NCI-H1417 (cell line): ENCODE measurements at places on chromosomes 7 and 10.

- DNase-seq: no peak
Measured at GRCh38 chr7:53657586-53657985, 622.2 kb downstream of the POM121L12 start.

DNA sequence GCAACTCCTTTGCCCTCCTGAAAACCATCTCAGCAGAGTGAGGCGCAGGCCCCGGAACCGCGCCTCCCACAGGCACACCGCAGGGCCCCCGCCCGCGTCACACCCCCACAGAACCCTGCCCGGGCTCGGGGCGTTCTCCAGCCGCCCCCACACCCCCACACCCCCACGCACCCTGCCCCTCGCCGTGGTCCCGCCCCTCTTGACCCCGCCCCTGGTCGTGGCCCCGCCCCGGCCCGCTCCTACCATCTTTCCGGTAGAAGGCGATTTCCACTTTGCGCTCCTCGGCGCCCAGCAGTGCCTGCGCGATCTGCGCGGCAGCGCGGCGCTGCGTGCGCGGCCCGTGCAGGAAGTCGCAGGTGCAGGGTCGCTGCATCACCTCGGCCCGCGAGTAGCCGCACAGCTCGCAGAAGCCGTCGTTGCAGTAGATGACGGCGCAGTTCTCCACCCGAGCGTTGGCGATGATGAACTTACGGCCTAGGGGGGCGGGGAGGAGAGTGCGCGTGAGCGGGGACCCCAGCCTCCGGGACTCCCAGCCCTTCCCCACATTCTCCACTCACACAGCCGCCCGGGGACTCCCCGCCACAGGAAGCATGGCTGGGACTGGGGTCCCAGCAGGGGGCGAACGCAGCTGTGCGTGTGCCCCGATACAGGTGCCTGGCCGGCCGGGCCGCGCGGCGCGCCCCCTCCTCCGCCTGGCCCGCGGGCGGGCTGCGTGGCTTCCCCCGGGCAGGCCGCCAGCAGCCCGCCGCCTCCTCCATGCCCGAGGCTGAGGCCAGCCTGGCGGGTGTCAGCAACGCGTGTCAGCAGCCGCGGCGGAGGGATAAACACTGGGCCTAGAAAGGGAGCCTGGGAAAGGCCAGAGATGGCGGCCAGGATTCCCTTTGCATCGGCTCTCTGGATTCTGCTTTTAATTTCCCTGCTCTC is 3.4 kb downstream of the KCNH2 start:
- peak; percentile 92 for DNase-seq

DNA sequence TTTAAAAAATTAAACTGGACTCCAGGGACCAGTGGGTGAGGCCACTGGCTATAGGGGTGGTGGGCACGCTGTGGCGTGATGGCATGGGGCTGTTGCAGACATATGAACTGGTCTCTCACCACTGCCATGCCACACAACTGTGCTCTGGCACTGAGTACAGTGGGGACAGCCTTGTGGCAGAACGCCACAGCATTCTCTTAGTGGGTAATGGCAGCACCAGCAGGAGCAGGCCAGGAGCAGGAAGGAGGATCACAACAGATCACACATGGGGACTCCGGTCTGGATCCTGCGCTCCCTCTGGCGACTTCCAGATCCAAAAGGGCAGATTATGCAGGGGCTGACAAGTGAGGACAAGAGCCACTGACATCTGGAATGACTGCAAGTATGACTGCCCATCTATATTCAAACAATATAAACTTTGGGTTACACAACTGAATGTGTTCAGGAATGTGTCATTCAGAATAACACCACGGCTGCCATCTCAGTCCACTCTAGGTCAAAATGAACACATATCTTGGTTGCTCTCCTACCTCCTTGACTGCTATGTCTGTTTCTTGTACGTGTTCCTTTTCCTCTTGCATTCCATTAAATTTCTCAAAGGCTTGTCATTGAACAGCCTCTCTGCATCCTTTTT is 176.0 kb downstream of the KMT2E start:
- DNase-seq: no peak

DNA sequence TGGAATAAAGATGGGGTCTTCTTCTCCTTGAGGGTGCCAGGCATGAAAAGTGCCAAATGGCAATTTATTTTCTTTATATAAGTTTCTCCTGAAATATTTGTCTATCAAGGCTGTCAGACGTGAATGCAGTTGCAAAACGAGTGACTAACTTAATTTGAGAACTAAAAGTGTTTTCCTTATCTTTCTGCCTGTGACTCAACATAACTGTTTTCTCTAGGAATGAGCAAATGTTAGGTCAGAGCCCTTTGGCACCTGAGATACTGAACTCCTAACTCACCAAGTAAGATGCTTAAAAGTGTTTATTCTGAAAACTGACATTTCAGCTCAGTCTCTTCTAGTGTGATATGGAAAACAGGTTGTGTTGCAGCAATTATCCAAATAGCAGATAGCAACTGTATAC is 197.0 kb downstream of the STK31 start:
- DNase-seq: no peak

- no peak for DNase-seq
Measured at GRCh38 chr10:42488416-42488815, 150.0 kb downstream of the ZNF33B start.

GRCh38 chr7:26397796-26398426 is 106.2 kb downstream of the SNX10 start:
- peak; percentile 95 for DNase-seq

- peak; percentile 81 for DNase-seq
Measured at GRCh38 chr7:26857506-26858240, 6.7 kb downstream of the SKAP2 start.

DNA sequence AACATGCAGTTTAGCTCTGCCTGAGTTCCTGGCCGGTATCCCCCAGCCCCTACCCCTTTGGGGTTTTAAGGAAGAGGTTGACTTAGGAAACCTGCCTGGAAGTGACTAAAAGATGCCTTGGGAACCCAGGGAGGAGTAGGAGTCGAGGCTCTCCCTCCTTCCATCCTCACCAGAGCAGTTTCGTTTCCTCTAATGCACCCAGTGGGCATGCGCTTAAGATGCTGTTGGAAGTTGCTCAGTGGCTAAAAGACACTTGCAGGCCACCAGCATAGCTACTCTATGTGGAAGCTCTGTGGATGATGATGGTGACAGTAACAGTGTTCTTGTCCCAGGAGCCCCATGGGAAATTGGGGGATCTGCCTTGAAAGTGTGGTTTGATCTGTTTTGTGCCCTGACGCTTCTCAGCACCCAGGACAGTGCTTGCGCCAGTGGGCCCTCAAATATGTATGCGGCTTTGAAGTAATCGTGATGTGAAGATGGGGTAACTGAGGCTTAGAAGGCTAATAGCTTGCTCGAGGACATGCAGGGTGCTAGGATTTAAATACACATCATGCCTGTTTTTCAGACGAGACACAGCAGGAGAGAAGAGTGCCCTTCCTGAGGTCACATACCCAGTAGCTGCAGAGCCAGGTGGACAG is 32.0 kb downstream of the TBATA start:
- DNase-seq: no peak

GRCh38 chr7:43076606-43077005 is 35.8 kb upstream of the HECW1 start:
- no peak for DNase-seq

GRCh38 chr7:124780056-124780455 is 14.5 kb upstream of the GPR37 start:
- DNase-seq: no peak

- DNase-seq: no peak
Measured at GRCh38 chr10:60283397-60283796, 106.3 kb downstream of the ANK3 start.

GRCh38 chr10:104353325-104354048 is at the start of gene CFAP58:
TSS of gene CFAP58 (plus strand) at chr10:104353833. CDS start at chr10:104353898, 65 bp downstream.
- peak; percentile 90 for DNase-seq

DNA sequence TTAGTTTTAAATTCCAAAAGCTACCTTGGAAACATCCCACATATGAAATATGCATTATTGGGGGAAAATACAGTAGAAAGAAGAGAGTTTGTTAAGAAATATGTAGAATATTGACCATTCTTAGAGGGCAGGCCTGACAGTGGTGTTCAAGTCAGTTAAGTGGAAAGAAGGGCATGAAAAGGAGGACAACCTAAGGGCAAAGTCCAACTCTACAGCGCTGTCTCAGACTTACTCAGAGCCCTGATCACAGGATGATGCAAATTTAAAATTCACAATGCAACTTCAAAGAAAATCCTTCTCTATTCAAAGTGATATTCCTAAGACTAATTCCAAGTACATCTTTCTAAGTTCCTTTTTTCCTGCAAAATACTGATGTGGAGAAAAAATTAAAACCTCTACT is 139.1 kb upstream of the LRRTM3 start:
- no peak for DNase-seq

DNA sequence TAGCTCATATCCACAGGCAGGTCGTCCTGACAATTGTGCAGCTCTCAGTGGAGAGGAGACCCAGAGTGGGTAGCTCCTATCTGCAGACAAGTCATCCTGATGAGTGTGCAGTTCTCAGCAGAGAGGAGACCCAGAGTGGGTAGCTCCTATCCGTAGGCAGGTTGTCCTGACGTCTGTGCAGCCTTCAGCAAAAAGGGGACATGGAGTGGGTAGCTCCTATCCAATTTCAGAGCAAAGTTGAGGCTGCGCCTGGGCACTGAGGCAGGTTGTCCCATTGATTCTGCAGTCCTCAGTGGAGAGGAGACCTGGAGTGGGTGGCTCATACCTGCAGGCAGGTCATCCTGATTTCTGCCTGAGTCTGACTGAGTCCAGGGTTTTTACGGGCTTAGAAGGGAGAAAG is 111.8 kb downstream of the HPSE2 start:
- DNase-seq: no peak

DNA sequence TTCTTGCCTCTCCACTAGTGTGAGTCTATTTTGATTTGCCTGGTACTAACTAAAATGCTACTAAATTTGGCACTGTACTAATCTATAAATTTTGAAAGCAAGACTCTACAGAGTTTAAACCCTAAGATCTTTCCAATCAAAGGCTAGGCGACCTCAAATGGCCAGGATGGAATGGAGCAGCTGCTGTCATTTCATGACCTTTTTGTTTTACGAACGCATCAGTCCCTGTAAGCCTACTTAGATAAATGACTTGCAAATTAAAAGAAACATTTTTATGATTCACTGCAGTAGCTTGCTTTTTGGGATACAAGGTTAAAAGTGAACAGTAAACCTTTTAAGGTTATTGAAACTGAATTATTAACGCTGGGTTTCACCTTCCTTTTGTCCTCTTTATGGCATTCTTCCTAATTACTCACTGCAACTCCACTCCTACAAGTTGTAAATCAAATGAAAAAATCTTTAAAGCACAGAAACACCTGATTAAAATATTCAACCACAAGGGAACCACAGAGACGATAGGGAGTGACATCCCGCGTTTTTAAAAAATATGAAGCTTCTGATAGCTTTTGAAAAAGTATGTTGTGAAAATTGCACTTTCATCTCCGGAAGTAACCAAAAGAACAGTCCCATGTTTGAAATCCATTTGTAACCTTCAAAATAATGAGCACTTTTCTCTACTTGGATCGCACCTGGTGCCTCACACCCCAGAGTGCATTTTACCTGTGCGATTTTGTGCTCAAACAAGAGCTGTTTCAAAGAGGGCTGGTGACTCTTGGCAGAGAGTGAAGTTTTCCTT is 595.1 kb downstream of the PARD3 start:
- DNase-seq: peak; percentile 43

- DNase-seq: no peak
Measured at GRCh38 chr10:132390170-132390920, 6.7 kb upstream of the PWWP2B start.

DNA sequence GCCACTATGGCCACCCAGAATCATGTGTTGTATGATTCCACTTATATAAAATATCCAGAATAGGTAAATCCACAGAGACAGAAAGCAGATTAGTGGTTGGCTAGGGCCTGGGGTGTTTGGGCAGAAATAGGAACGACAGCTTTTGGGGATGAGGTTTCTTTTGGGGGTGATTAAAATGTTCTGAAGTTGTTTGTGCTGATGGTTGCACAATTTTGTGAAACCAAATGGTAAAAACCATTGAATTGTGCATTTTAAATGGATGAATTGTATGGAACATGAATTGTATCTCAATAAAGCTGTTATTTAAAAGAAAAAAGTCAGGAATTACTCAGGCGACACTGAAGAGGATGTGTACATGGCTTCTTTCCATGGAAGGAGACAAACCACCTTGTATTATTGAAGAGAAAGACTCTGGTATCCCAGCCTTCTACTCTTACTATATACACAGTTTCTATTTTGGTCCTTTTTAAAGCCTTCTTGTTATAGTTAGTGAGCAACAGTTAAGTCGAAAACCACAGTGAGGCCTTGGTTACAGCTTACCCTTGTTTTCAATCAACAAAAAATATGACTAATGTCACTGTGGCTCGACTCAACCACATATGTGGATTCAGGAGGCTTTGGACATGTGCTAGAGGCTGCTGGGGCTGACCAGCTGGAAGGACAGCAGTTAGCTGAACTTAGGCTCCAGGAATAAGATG is 57.1 kb upstream of the KMT2E start:
- no peak for DNase-seq

DNA sequence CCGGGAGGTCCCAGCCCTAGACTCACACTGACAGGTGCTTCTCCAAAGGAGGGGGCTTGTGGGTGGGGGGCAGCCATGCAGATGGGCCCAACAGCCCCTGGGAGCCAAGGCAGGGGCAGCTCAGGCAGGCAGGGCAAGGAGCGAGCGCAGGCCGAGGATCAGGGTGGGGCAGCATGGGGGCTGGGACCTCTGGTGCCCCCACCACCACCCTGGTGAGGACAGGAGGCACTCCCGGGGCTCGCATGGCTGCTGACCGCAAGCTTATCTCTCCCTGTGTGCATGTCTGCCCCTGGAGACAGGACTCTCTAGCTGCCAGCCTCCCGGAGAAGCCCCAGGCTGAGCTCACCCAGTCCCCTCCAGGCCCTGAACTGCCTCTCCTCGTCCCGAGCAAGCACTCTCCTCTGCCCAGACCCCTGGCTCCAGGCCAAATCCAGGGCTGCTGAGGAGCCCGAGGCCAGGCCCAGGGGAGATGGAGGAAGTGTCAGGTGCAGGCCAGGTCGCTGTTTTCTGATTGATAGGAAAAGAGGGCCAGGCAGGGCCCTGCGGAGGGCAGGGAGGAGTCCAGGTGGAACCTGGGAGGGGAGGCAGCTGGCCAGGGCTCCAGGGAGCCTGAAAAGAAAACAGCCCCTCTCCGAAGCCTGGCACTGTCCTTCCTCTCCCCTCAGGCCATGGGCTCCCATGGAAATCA is 39.0 kb downstream of the PDGFA start:
- DNase-seq: peak; percentile 48

GRCh38 chr10:9508606-9509005 is 1454.1 kb downstream of the GATA3 start:
- DNase-seq: no peak

- no peak for DNase-seq
Measured at GRCh38 chr10:43962346-43963191, 313.9 kb upstream of the ZNF32 start.

GRCh38 chr10:107433605-107434004 is 269.1 kb upstream of the SORCS1 start:
- no peak for DNase-seq

DNA sequence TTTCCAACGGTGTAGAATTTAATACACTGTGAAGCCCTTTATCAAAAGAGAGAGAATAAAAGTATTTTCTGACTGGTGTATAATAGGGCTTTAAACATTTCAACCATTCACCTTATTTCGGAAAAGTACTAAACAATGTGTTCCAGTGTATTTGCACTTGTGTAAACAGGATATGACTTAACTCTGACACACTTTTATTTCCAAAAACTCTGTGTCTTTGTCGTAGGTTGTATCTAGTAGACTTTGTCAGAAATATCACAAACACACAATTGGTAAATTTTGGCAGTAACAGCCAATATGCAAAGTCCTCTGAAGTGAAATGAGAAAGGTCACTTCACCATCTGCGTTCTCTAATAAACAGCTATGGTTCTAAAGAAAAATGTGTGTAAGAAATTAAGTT is 10.3 kb upstream of the TSPAN13 start:
- no peak for DNase-seq

- DNase-seq: no peak
Measured at GRCh38 chr10:126062131-126063032, 166.0 kb downstream of the FANK1 start.

- DNase-seq: no peak
Measured at GRCh38 chr10:12727832-12728215, 273.7 kb downstream of the CCDC3 start.
